Activated CD4-positive, CD25-positive, alpha-beta regulatory T cell (primary cell): ENCODE measurements at places on chromosomes 6 and 20.

- no peak for DNase-seq
These were observed 29.7 kb downstream of the RPP40 start for GRCh38 chr6:4973982-4974745.

DNA sequence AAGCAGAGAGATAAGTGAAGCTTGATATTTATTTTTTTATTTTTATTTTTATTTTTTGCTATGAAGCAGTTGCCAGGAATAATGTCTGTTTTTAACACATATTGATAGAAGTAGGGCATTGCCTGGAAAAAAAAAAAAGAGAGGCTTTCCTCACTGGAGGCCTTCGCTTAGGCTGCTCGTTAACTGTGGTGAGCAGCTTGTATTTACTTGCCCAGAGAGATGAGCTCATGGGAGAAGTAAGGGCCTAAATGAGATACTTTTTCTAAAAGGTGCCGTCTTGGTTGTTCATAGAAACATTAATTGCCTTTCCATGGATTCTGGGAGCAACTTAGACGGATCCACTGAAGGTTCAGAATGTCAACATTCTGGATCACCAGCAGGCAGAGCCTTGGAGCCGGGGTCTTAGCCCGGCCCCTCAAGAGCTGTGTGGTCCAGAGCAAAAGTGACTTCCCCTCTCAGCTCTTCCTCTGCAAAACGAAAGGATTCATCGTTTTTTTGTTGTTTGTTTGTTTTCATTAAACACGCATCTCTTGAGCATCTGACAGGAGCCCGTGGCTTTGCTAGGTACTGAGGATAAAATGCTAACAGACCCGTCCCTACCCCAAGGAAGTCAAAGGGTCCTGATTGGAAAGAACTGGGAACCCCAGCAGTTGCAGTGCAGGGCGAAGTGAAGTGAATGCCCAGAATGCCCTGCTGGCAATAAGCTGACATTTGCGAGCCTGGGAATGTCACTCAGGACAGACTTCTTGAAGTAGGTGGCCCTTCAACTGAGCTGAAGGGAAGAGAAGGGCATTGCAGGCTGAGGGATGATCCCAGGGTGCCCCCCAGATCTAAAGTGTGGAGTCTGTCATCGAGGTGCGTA lies 138.5 kb downstream of the ZDHHC14 start:
- no peak for DNase-seq

GRCh38 chr6:130827247-130828149 lies at the start of gene SMLR1:
Gene SMLR1 (plus strand): TSS chr6:130827406. CDS start chr6:130827414, 8 bp downstream.
- DNase-seq: no peak

GRCh38 chr20:4484379-4484997 lies 237.2 kb upstream of the PRND start:
- DNase-seq: no peak

DNA sequence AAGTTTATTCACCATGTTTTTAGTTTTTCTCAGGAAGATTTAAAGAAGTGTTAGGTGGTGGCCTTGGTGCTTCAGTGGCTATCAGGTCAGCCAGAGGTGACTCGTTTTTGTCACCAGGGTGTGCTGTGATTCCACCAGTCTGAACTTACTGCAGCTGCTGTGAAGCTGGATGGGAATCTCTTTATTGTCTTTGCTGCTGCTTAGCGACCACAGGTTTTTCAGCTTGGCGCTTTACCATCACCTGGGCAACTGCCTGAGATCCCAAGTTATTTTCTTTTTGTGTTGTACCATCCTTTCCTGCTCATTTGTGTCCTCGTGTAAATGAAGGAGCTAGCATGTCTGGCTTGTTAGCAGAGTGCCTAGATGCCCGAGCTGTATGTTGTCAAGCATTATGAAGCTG lies 146.9 kb downstream of the MACROD2 start:
- no peak for DNase-seq

- DNase-seq: no peak
These were observed 54.9 kb upstream of the CARMIL1 start for GRCh38 chr6:25224242-25224641.

DNA sequence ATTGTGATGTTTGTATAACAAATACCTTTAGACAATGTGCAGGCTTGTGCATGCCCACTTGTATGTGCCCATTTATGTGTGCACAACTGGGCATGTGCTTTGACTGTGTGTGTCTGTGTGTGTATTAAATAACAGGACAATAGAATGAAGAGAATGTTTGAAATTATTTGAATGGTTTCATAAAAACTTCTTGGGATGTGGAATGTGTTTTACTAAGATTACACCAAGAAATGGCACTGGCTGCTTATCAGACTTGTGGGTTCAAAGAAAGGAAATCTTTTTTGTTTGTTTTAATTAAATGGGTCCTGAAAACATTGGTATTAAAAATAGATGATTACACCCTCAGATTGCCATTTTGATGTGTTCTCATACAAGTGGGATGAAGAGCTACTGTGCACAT lies 191.6 kb upstream of the CCN2 start:
- DNase-seq: no peak

DNA sequence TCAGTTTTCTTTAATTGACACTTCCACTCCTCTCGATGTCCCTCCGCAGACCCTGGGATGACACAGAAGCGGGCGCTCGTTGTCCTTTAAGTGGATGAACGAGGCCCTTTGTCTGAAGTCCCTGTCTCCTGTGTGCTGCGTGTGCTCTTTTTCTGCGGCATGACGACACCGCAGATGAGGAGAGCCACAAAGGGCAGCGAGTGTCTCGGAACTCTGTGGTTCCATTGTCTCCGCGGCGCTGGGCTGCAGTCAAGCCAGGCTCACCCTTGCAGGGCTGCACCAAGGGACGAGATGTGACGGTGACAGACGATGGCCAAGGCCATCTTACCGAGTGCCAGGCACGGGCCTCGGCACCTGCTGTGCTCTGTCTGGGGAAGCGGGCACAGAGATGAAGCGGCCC lies 10.6 kb downstream of the PRR18 start:
- no peak for DNase-seq

DNA sequence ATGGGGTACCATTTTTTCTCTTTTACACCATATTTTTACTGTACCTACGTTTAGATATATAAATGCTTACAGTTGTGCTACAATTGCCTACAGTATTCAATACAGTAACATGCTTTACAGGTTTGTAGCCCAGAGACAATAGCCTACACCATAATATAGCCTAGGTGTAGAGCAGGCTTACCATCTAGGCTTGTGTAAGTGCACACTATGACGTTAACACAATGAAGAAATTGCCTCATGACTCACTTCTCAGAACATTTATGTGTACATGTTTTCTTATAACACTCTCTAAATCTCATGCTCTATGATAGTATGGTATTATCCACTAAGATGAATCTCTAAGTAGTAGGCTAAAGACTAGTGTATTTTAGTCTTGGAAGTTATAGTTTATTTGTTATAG lies 13.5 kb downstream of the GPR63 start:
- no peak for DNase-seq

DNA sequence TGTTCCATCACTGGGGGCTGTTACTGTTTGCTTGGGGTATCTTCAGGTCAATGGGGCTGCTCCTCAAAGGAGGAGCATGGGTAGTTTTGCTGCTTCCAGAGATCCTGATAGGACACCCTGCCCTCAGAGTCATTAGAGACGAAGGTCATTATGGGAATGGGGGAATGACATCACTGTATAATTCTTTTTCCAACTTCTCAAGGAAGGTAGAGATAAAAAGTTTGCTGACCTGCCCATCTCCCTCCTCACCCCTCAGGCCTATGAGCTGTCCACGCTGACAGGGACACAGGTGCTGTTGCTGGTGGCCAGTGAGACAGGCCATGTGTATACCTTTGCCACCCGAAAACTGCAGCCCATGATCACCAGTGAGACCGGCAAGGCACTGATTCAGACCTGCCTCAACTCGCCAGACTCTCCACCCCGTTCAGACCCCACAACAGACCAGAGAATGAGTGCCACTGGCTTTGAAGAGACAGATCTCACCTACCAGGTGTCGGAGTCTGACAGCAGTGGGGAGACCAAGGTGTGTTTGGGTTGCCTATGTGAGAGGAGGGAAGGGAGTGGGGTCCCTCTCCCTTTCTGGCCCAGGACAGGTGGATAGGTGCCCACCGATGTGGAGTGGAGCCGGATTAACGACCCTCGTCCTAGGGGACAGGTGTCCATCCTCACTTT lies 2.7 kb downstream of the SRF start:
- DNase-seq: no peak

- no peak for DNase-seq
These were observed 211.6 kb upstream of the ZNF184 start for GRCh38 chr6:27684264-27685211.

DNA sequence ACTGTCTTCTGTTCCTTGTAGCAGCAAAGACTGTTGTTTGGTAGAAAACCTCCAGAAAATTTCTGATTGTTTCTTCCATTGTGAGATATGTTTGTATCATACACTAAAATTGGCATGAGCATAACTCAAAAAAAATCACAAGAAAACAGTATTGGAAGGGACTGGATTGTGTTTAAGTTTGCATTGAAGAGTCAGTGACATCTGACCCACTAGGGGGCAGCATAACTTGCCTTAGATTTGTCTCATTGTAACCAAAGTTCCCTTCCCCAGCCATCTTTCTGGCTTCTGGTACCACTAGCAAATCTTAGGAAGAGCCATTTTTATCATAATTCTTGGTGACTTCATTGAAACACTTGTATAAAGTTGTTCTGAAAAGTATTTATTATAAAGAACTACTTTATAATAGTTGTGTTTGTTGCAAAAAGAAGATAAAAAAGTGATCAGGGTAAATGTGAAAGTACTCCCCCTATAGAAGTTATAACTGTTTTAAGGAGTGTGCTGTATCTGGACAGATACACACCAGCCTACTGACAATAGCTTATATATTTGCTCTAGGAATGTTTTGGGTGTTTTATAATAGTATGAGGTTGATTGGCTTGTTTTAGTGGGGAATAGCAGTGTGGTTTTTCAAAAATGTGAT lies 7.7 kb downstream of the CSTF1 start:
- peak; percentile 16 for DNase-seq

- no peak for DNase-seq
These were observed 661 bp downstream of the LCA5 start for GRCh38 chr6:79536585-79536953.

DNA sequence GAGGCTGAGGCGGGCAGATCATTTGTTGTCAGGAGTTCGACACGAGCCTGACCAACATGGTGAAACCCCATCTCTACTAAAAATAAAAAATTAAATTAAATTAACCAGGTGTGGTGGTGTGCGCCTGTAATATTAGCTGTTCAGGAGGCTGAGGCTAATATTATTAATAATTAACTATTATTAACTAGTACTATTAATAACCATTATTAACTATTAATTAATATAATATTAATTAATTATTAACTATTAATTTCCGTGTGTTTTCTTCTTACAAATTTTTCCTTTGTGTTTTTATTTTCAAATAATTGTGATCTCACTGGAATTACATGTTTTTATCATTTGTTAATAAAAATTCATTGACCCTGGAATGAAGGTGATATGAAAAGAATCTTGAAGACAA lies 557.4 kb upstream of the ADGRB3 start:
- no peak for DNase-seq

DNA sequence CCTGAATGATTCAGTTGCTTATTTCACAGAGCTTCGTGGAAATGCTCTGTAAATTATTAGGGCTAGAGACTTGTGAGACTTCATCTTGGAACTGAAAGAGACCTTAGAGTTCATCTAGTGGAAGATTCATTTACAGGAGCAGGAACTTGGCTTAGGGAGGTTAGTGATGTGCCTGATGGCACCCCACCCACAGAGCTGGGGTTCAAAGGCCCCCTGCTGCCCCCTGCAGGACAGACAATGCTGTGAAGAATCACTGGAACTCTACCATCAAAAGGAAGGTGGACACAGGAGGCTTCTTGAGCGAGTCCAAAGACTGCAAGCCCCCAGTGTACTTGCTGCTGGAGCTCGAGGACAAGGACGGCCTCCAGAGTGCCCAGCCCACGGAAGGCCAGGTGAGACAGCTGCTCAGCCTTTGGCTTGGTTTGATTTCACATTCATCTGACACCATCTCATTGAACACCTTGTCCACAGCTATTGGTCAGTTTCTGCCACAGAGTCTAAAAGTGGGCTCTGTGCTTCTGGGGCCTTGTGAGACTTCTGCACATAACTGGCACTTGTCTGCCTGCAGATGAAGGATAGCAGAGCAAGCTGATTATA lies 25.1 kb downstream of the MYBL2 start:
- peak; percentile 21 for DNase-seq

- DNase-seq: no peak
These were observed 13.9 kb upstream of the PPP1R3G start for GRCh38 chr6:5071216-5071615.

DNA sequence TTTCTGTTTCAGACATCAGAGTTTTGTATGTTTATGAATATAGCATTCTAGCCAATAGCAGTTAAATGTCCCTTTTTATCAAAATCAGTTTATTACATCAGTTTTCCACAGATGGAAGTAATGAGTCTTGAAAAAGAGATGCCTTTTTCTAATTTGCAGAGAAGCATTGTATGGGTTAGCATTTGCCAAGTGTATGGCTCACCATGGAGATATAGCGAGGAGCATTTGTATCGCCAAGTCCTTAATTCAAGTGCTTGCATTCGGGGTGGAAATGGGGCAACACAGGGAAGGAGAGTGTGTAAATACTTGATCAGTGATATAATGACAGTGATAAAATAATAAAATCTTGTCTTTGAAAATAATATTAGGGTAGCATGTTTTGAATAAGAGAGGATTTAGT lies 42.9 kb downstream of the TXLNB start:
- no peak for DNase-seq

DNA sequence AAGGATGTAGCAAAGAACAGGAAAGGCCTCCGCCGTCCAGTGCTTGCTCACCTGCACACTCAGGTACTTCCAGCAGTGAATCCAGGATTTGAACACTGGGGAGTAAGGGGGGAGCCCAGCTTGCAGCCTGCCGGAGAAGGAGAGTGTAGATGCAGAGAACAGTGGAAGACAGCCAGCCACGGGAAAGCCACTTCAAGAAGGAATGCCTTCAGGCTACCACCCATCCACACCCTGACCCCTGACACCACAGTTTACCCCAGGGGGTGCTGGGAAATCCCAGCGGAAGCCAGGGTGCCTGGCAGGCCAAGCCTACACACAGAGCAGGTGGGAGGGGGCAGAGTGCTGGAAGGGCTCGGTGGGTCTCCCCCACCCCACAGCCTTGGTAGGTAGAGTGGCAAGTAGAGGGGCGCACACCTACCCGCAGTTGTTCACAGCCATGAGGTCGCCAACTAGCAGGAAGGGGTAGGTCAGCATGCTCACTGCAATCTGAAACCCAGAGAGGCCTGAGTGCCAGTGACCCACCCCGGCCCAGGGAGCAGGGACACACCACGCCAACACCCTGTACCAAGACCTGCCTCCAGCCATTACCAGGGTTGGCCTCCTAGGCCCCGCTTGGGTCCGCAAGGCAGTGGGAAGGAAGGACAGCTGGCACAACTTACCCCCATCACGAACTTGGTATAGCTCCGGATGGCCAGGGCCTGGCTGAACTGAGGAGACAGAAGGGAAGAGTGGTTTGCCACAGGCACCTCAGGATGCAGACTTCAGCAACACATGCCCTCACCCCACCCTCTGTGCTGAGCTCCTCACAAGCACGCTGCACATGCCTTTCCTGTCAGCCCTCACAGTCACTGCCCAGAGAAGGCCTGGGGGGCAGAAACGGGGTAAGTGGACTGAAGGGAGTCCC lies 15.7 kb downstream of the PI16 start:
- no peak for DNase-seq

GRCh38 chr20:39698752-39699151 lies 736.6 kb downstream of the DHX35 start:
- no peak for DNase-seq

GRCh38 chr20:61371501-61372136 lies 119.6 kb downstream of the CDH4 start:
- no peak for DNase-seq

- no peak for DNase-seq
These were observed 33.7 kb downstream of the PKIG start for GRCh38 chr20:44615876-44616603.

GRCh38 chr6:10613077-10613476 lies 81.3 kb downstream of the C6orf52 start:
- DNase-seq: no peak

- no peak for DNase-seq
These were observed 231.8 kb upstream of the RREB1 start for GRCh38 chr6:6875818-6876470.
